Mucosa of descending colon (tissue), 3 donors: ENCODE measurements at places on chromosomes 5 and 9. TPM values are rescaled to one million over a fixed set of nuclear protein-coding genes. Genes with fewer than 3 reads are reported as not detected.

PCDHA1 gene
- not detected for total RNA-seq

F2RL1 gene
- total RNA-seq, result 128 TPM

ECM2 gene
- 1.0 TPM for total RNA-seq

C5orf58 gene
- not detected for total RNA-seq

ACSL6 gene
- total RNA-seq, result 3.8 TPM

SLC6A7 gene
- total RNA-seq, result 18.9 TPM

BNC2 gene
- 192 TPM for total RNA-seq

CAVIN4 gene
- 0.82 TPM for total RNA-seq

GFPT2 gene
- total RNA-seq, result 1.3 TPM

ATG12 gene
- 39.2 TPM for total RNA-seq

STXBP1 gene
- 11.8 TPM for total RNA-seq

ZDHHC11 gene
- 11.1 TPM for total RNA-seq

CYSRT1 gene
- total RNA-seq, result not detected

SELENOP gene
- 1,113 TPM for total RNA-seq

B4GALT1 gene
- total RNA-seq, result 66.0 TPM

ORM2 gene
- not detected for total RNA-seq

NMUR2 gene
- total RNA-seq, result not detected

PFN3 gene
- not detected for total RNA-seq

NR6A1 gene
- total RNA-seq, result 8.4 TPM

SPINK4 gene
- total RNA-seq, result 33.3 TPM

UNC5A gene
- 0.16 TPM for total RNA-seq

C5orf63 gene
- 22.6 TPM for total RNA-seq

TERT gene
- total RNA-seq, result 2.1 TPM

CERT1 gene
- total RNA-seq, result 63.4 TPM

MSMP gene
- not detected for total RNA-seq
